Hepatocyte (in vitro differentiated cells): ENCODE measurements at places on chromosomes 7 and 10. TPM values are rescaled to one million over a fixed set of nuclear protein-coding genes. Genes with fewer than 3 reads are reported as not detected.

The TMEM130 gene
- polyA plus RNA-seq: 0.33 and 3.3 TPM in 2 replicates

The KDM7A gene
- polyA plus RNA-seq: 0.75 and 1.4 TPM in 2 replicates

The CDC14C gene
- polyA plus RNA-seq: not detected in 2 replicates

The DENND2A gene
- 8.4 and 8.8 TPM in 2 replicates for polyA plus RNA-seq

The MOGAT3 gene
- 10.5 and 14.0 TPM in 2 replicates for polyA plus RNA-seq

The TAS2R4 gene
- not detected in 2 replicates for polyA plus RNA-seq

The CLCN1 gene
- polyA plus RNA-seq: 0.07 TPM in 1 of 2 replicates, not detected in the other

The TAS2R5 gene
- polyA plus RNA-seq: 1.5 and 1.6 TPM in 2 replicates

The CALML5 gene
- polyA plus RNA-seq: not detected in 2 replicates

DNA sequence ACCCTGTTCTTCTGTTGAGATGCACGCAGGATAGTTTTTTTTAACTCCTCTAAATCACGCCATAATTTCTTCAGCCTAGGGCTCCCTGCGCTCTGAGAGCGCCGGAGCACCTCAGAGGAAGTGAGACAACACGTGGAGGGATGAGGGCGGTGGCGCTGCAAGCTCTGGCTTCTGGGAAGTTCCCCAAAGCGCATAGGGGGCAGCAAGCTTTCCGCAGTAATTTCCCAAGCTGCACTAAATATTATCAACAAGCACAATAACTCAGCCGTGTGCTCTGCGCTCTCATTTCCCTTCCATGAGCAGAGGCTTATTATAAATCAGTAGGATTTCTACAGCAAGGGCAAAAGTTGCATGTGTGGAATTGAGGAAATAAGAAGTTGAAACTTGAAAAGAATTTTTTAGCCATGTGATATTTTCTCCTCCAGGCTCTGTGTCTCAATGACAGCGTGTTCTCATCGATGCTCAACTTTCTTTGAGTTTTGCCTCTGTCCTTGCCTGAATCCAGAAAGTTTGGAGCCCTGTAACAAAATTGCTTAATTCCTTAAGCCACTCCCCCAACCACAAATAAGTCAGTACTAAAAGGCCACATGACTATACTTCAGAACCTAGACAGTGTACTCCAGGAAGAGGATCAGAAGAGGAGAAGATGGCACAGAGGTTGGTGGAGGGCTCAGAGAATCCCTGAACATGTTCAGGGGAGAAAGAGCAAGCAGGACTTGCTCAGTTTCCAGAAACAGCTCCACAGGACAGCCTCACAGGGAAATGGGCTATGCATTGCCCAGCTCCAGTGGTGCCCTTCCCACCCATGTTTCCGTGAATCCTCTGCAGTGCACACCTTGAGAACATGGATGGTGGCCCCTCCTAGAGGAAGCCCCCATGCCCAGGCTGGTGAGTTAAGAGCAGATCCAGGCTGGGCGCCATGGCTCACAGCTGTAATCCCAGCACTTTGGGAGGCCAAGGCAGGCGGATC, 221.5 kb upstream of the GHITM start:
- H3K27ac ChIP-seq: no peak overlapping the region
- no peaks in the 10 kb centered on the region for H3K4me1 ChIP-seq
- H3K27me3 ChIP-seq: no peaks in the 10 kb centered on the region
- DNase-seq: peak; percentile 68
- no peaks in the 10 kb centered on the region for H3K36me3 ChIP-seq

- DNase-seq: no peak
- no peak overlapping the region for H3K4me3 ChIP-seq
- H3K36me3 ChIP-seq: no peaks in the 10 kb centered on the region
Measured at GRCh38 chr10:110717781-110718589, 73.8 kb downstream of the RBM20 start.

GRCh38 chr7:64890761-64891362, 12.2 kb upstream of the ZNF273 start:
- no peak for DNase-seq
- peaks cover 6% of the 10 kb centered on the region for H3K27me3 ChIP-seq
- no peaks in the 10 kb centered on the region for H3K4me1 ChIP-seq
- no peaks in the 10 kb centered on the region for H3K36me3 ChIP-seq

- no peak overlapping the region for H3K4me3 ChIP-seq
- no peak overlapping the region for H3K27ac ChIP-seq
- DNase-seq: no peak
- peaks cover 10% of the 10 kb centered on the region for H3K4me1 ChIP-seq
- H3K27me3 ChIP-seq: no peaks in the 10 kb centered on the region
- H3K36me3 ChIP-seq: no peaks in the 10 kb centered on the region
Measured at GRCh38 chr10:34492081-34492480, 323.0 kb downstream of the PARD3 start.

GRCh38 chr10:88236121-88236743, 346.9 kb downstream of the RNLS start:
- no peak overlapping the region for H3K4me3 ChIP-seq
- H3K27me3 ChIP-seq: no peaks in the 10 kb centered on the region
- H3K4me1 ChIP-seq: peaks cover 10% of the 10 kb centered on the region

DNA sequence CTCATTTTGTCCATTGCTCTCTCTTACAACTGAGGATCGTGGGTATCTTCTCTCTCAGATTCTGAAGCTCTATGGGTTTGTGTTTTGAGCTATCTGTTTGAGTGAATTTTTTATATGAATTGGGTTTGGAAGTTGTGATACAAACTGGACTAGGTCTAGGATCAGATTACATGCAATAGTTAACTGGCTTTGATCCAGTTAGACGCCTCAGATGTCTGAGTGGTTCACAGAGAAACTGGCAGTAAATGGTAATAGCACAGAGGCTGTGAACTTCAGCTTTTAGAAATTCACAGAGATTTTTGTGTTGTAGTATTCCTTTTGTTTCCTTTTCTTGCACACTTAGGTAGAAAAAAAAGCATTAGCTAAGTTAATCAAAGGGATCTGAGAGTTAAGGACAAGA, 12.7 kb upstream of the DNMBP start:
- peaks cover 11% of the 10 kb centered on the region for H3K4me1 ChIP-seq
- no peaks in the 10 kb centered on the region for H3K36me3 ChIP-seq
- H3K27ac ChIP-seq: no peak overlapping the region

- H3K36me3 ChIP-seq: no peaks in the 10 kb centered on the region
- H3K4me3 ChIP-seq: no peak overlapping the region
- H3K4me1 ChIP-seq: no peaks in the 10 kb centered on the region
- H3K27me3 ChIP-seq: no peaks in the 10 kb centered on the region
Measured at GRCh38 chr10:4174197-4174596, 389.2 kb upstream of the KLF6 start.

- H3K27me3 ChIP-seq: no peaks in the 10 kb centered on the region
- peak overlapping the region; percentile 98 for H3K4me3 ChIP-seq
- H3K27ac ChIP-seq: peak overlapping the region; percentile 99
- peaks cover 12% of the 10 kb centered on the region for H3K4me1 ChIP-seq
- no peaks in the 10 kb centered on the region for H3K36me3 ChIP-seq
Measured at GRCh38 chr10:43136995-43137716, 1.1 kb upstream of the CSGALNACT2 start.

- H3K27me3 ChIP-seq: no peaks in the 10 kb centered on the region
- H3K4me3 ChIP-seq: no peak overlapping the region
- peaks cover 8% of the 10 kb centered on the region for H3K4me1 ChIP-seq
- H3K36me3 ChIP-seq: no peaks in the 10 kb centered on the region
- H3K27ac ChIP-seq: no peak overlapping the region
Measured at GRCh38 chr10:86707505-86707904, 39.2 kb downstream of the LDB3 start.

- peaks cover 14% of the 10 kb centered on the region for H3K4me1 ChIP-seq
- no peak overlapping the region for H3K4me3 ChIP-seq
- H3K27ac ChIP-seq: no peak overlapping the region
- DNase-seq: no peak
Measured at GRCh38 chr10:123480845-123481244, 185.3 kb upstream of the GPR26 start.

- H3K27ac ChIP-seq: peak overlapping the region; percentile 9
- H3K36me3 ChIP-seq: no peaks in the 10 kb centered on the region
- H3K27me3 ChIP-seq: no peaks in the 10 kb centered on the region
- H3K4me1 ChIP-seq: peaks cover 40% of the 10 kb centered on the region
Measured at GRCh38 chr10:32051926-32052325, 4.3 kb downstream of the KIF5B start.

DNA sequence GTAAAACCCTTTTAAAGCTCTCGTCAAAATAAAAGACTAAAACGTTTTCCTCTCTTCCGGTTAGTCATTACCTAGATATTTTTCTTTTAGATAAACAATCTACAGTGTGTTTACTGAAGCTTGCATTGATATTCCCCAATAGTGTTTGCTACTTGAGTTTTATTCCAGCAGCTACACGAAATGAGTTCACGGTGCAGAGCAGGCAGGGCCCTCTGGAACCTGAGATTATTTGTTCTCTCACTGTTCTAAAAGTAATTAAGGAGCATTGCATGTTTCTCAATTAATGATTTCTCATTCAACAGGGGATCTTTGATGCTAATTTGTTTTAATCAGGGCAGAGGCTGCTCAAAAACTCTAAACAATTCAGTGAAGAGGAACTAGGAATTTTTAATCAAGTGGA, 319.7 kb downstream of the GFRA1 start:
- no peaks in the 10 kb centered on the region for H3K4me1 ChIP-seq
- H3K27me3 ChIP-seq: no peaks in the 10 kb centered on the region
- no peak overlapping the region for H3K27ac ChIP-seq
- H3K4me3 ChIP-seq: no peak overlapping the region
- DNase-seq: no peak
- H3K36me3 ChIP-seq: no peaks in the 10 kb centered on the region

- H3K4me3 ChIP-seq: no peak overlapping the region
- DNase-seq: no peak
- no peaks in the 10 kb centered on the region for H3K27me3 ChIP-seq
- H3K36me3 ChIP-seq: no peaks in the 10 kb centered on the region
- no peak overlapping the region for H3K27ac ChIP-seq
Measured at GRCh38 chr7:44914992-44915607, 29.8 kb upstream of the PURB start.

GRCh38 chr7:552868-553635, 33.4 kb upstream of the PDGFA start:
- H3K4me1 ChIP-seq: peaks cover 11% of the 10 kb centered on the region
- peak; percentile 39 for DNase-seq
- no peaks in the 10 kb centered on the region for H3K36me3 ChIP-seq
- H3K27me3 ChIP-seq: no peaks in the 10 kb centered on the region
- no peak overlapping the region for H3K4me3 ChIP-seq

- H3K36me3 ChIP-seq: no peaks in the 10 kb centered on the region
- H3K27ac ChIP-seq: no peak overlapping the region
Measured at GRCh38 chr10:61640856-61641255, 21.9 kb upstream of the CABCOCO1 start.

DNA sequence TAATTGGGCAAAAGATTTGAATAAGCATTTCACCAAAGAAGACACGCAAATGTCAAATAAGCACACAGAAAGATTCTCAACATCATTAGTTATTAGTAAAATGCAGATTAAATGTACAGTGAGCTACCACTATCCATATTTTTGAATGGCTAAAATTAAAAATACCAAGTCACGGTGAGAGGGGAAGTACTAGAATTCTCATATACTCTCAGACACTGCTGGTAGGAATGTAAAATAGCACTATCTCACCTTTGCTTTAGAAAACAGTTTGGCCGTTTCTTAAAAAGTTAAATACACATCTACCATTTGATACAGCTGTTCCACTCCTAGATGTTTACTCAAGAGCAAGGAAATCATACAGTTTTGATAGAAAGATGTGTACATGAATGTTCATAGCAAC, 115.8 kb upstream of the CELF2 start:
- DNase-seq: no peak
- H3K27me3 ChIP-seq: no peaks in the 10 kb centered on the region
- H3K36me3 ChIP-seq: no peaks in the 10 kb centered on the region
- no peak overlapping the region for H3K27ac ChIP-seq
- H3K4me3 ChIP-seq: no peak overlapping the region

DNA sequence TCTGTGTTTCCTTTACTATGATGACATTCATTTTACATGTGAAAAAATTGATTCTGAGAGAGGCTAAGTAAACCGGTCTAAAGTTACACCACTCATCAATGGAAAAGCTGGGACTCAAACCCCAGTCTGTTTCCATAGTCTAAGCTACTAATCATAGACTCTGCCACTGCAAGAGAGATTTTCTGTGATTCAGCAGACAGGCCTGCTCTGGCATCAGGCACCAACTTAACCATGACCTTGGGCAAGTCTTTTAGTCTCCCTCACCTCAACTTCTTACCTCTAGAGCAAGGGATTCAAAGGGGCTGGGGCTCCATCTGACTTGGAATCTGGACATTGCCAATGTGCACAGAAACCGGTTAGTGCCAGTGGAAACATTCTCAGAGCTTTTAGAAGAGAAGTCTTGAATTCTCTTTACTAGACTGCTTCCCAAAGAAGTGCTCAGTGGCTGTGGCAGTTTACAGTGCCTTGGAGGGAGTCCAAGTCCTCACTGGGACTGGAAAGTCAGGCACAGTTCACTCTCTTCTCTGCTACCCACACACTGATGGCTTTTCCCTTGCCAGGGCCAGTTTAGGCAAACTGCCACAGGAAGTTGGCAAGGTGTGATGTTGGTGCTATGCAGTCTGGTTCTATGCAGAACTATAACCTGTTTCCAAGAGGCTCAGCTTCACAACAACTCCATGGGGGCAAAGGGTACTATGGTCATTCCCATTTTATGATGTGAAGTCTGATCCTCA, 4.5 kb upstream of the BLNK start:
- H3K27me3 ChIP-seq: no peaks in the 10 kb centered on the region
- no peaks in the 10 kb centered on the region for H3K36me3 ChIP-seq
- H3K4me3 ChIP-seq: no peak overlapping the region
- DNase-seq: no peak
- H3K4me1 ChIP-seq: peaks cover 19% of the 10 kb centered on the region
- no peak overlapping the region for H3K27ac ChIP-seq

DNA sequence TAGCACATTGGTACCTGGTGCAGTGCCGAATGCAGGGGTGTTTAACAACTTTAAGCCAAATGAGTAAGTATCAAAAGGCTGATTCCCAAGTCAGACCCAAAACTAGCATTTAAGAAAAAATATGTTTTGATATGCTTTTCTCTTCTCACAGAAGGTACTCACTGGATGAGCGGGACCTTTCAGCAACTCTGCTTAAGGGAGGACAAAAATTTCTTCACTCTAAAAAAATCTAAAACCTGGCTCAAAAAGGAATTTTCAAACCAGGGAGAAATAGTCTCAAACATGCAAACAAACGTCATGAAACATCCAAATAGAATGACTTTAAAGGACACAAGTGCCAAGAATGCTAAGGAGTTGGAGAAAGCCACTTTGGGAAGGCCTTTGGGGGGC, 962.1 kb downstream of the KCNMA1 start:
- no peak for DNase-seq
- no peak overlapping the region for H3K4me3 ChIP-seq
- H3K27me3 ChIP-seq: no peaks in the 10 kb centered on the region

DNA sequence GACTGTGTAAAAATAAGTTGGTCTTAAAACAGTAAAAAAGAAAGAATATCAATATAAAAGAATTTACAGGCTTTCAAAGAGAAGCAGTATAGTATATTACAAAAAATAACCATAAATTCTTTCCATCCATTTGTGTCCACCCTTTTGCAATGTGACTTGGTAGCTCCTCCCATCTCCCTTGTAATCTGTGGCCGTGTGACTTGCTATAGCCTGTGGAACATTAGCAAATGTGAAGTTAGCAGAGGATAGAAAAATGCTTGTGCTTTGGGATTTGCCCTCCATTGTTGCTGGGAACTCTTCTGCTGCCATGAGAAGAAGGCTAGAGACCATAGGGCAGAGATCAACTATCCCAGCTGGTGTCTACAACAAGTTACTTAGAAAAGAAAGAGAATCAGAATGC, 30.2 kb downstream of the KLHL7 start:
- H3K27me3 ChIP-seq: no peaks in the 10 kb centered on the region
- no peaks in the 10 kb centered on the region for H3K36me3 ChIP-seq
- DNase-seq: no peak
- H3K27ac ChIP-seq: no peak overlapping the region

- no peak overlapping the region for H3K27ac ChIP-seq
- no peak for DNase-seq
- no peaks in the 10 kb centered on the region for H3K36me3 ChIP-seq
- H3K27me3 ChIP-seq: no peaks in the 10 kb centered on the region
- H3K4me3 ChIP-seq: no peak overlapping the region
Measured at GRCh38 chr7:114928060-114928459, 6.2 kb downstream of the MDFIC start.
